ENCODE measurements at places on chromosomes 3 and 15.
A peak's percentile ranks its signal among the peaks of the same experiment; 100 is the strongest.

GRCh38 chr15:34620814-34621213, 37.4 kb upstream of the GOLGA8B start:
- H3K27ac ChIP-seq: no peak overlapping the region
- H3K4me3 ChIP-seq: no peak overlapping the region
- no peaks in the 10 kb centered on the region for H3K36me3 ChIP-seq
- peaks cover 5% of the 10 kb centered on the region for H3K4me1 ChIP-seq
- no peak for DNase-seq

- peaks cover 26% of the 10 kb centered on the region for H3K4me1 ChIP-seq
- peaks cover 29% of the 10 kb centered on the region for H3K36me3 ChIP-seq
- DNase-seq: no peak
- H3K27ac ChIP-seq: no peak overlapping the region
Observed at GRCh38 chr3:126341755-126342150, 15.5 kb downstream of the KLF15 start.

DNA sequence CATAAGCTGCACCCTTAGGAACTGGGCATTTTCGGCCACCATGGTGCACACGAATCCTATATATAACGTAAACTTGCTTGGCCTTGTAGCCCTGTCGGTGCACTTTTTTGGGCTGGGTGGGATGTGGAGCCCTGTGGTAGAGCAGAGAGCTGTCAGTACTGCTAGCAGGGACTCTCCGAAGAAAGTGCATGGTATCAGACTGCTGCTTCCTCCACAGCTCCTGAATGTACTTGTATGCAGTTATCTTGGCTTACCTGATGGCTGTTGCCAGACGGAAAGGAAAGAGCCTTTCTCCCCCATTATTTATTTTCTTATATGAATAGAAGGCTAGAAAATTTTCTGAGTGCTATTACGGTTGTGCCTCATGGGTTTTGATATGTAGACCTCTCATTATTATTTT, 8.4 kb downstream of the GALK2 start:
- no peaks in the 10 kb centered on the region for H3K4me1 ChIP-seq
- no peak overlapping the region for H3K4me3 ChIP-seq
- no peak overlapping the region for H3K27ac ChIP-seq
- DNase-seq: no peak
- no peaks in the 10 kb centered on the region for H3K27me3 ChIP-seq
- H3K36me3 ChIP-seq: no peaks in the 10 kb centered on the region

GRCh38 chr15:73318463-73319351, 50.1 kb downstream of the HCN4 start:
- H3K36me3 ChIP-seq: peaks cover 7% of the 10 kb centered on the region
- H3K27ac ChIP-seq: no peak overlapping the region
- H3K4me3 ChIP-seq: no peak overlapping the region
- no peak for DNase-seq
- H3K27me3 ChIP-seq: peaks cover 15% of the 10 kb centered on the region

DNA sequence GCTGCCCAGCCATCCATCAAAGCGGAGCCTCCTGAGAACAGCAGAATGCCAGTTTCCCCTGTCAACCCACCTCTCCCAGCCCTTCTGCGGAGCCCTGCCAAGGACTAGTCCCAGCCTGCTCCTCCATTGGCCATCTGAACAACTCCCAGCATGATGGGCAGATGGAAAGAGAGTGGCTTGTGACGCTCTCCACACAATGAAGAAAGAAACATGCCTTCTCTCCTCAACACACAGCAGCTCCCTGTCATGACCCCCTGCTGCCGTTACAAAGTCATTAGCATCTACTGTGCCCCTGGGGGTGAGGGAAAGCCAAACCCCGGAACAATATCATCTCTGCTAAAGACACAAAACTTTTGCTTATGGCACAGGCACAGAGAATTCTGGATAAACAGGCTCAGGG, 33.6 kb downstream of the MECOM start:
- H3K36me3 ChIP-seq: no peaks in the 10 kb centered on the region
- DNase-seq: no peak
- H3K4me1 ChIP-seq: peaks cover under 1% of the 10 kb centered on the region
- H3K4me3 ChIP-seq: no peak overlapping the region
- no peaks in the 10 kb centered on the region for H3K27me3 ChIP-seq

GRCh38 chr15:67228286-67228685, 26.2 kb downstream of the AAGAB start:
- no peaks in the 10 kb centered on the region for H3K27me3 ChIP-seq
- H3K4me3 ChIP-seq: no peak overlapping the region
- peaks cover 42% of the 10 kb centered on the region for H3K36me3 ChIP-seq
- DNase-seq: no peak

- H3K27me3 ChIP-seq: peaks cover 4% of the 10 kb centered on the region
- H3K4me1 ChIP-seq: peaks cover 6% of the 10 kb centered on the region
- peak; percentile 57 for DNase-seq
- H3K4me3 ChIP-seq: no peak overlapping the region
- no peaks in the 10 kb centered on the region for H3K36me3 ChIP-seq
- no peak overlapping the region for H3K27ac ChIP-seq
Observed at GRCh38 chr3:147360646-147361453, 45.5 kb downstream of the ZIC4 start.

- H3K4me3 ChIP-seq: no peak overlapping the region
- peaks cover 34% of the 10 kb centered on the region for H3K36me3 ChIP-seq
- no peak overlapping the region for H3K27ac ChIP-seq
Observed at GRCh38 chr3:177045767-177046166, 151.5 kb downstream of the TBL1XR1 start.

- no peak for DNase-seq
- no peaks in the 10 kb centered on the region for H3K4me1 ChIP-seq
- H3K36me3 ChIP-seq: no peaks in the 10 kb centered on the region
- H3K27me3 ChIP-seq: peaks cover 2% of the 10 kb centered on the region
- no peak overlapping the region for H3K27ac ChIP-seq
Observed at GRCh38 chr3:11240496-11240895, 31.7 kb upstream of the ATG7 start.

GRCh38 chr3:186746008-186746407, 28.8 kb downstream of the KNG1 start:
- no peak overlapping the region for H3K4me3 ChIP-seq
- DNase-seq: no peak
- H3K4me1 ChIP-seq: no peaks in the 10 kb centered on the region
- no peaks in the 10 kb centered on the region for H3K36me3 ChIP-seq
- no peaks in the 10 kb centered on the region for H3K27me3 ChIP-seq

DNA sequence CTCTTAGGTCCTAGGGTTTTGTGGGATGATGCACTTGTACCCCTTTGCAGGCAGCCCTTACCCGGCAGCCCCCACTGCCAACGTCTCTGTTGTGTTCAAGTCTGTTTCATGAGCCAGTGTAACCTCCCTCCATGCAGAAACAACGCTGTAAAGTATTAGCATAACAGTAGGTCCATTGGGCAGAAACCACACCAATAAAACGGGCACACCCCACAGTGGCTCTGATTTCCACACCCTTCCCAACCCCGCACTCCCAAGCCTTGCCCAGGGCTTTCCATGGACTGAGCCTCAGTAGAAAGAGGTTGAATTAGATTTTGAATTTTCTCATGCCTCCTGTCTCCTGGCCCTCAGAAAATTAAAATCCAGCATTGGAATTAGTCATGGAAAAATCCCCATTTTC, 124.5 kb downstream of the CACNA1D start:
- DNase-seq: no peak
- H3K27me3 ChIP-seq: no peaks in the 10 kb centered on the region
- H3K4me1 ChIP-seq: no peaks in the 10 kb centered on the region
- H3K36me3 ChIP-seq: no peaks in the 10 kb centered on the region
- no peak overlapping the region for H3K27ac ChIP-seq

DNA sequence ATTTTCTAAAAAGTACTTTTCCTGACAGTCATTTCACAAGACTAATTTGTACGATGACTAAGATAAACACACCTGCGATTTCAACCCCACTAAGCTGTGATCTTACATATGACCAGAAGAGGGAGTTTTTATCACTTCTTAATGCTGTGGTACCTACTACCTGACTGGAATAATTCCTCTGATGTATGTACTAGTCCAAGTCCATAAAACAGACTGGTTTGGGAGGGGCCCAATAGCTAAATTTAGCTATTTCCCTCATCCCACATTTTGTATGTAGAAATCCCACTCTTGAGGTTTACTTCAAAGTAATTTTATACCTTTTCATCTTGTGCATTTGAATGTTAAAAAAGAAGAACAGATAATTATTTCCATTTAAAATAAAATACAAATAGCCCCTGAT, 49.7 kb upstream of the SCAANT1 start:
- peaks cover 74% of the 10 kb centered on the region for H3K4me1 ChIP-seq
- H3K27ac ChIP-seq: peak overlapping the region; percentile 79
- H3K36me3 ChIP-seq: no peaks in the 10 kb centered on the region
- no peak overlapping the region for H3K4me3 ChIP-seq
- H3K27me3 ChIP-seq: no peaks in the 10 kb centered on the region

GRCh38 chr3:10505050-10505790, at the start of gene ATP2B2:
Gene ATP2B2 (minus strand): TSS chr3:10505586. CDS start chr3:10449543, 56,043 bp downstream.
- peaks cover 17% of the 10 kb centered on the region for H3K4me1 ChIP-seq
- DNase-seq: no peak
- no peak within 1 kb of the TSS for H3K27ac ChIP-seq

DNA sequence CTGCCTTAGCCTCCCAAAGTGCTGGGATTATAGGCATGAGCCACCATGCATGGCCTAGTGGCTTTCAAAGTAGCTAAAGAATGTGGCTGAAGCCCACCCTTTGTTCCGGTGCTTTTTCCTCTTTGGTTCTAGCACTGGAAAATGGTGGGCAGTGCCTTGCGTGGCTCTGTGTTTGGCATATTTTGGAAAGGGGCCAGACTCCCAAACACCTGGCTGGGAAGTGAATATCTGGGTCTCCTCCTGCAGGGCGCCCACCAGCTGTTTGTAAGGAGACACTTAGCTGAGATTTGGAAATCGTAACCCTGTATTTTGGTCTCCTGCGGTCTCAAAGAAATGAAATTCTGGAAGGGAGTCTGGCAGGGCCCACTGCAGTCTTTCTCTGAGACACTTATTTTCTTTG, 336.4 kb downstream of the IL20RB start:
- H3K36me3 ChIP-seq: no peaks in the 10 kb centered on the region
- no peaks in the 10 kb centered on the region for H3K27me3 ChIP-seq
- H3K4me3 ChIP-seq: no peak overlapping the region
- DNase-seq: no peak
- H3K27ac ChIP-seq: no peak overlapping the region

- no peak overlapping the region for H3K4me3 ChIP-seq
- DNase-seq: no peak
- no peak overlapping the region for H3K27ac ChIP-seq
- peaks cover 26% of the 10 kb centered on the region for H3K4me1 ChIP-seq
- H3K27me3 ChIP-seq: no peaks in the 10 kb centered on the region
Observed at GRCh38 chr3:133081016-133081415, 42.8 kb downstream of the TMEM108 start.

DNA sequence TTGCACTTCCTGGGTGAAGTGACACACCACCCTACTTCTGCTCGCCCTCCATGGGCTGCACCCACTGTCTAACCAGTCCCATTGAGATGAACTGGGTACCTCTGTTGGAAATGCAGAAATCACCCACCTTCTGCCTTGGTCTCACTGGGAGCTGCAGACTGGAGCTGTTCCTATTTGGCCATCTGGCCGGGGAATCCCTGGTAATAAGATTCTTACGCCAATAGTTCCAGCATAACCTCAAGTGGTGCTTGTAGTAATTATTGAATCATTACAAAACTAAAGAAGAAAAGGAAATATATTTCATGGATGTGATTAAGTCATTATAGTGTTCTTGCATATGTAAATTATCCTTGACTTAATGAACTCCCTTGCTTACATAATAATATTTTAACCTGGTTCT, 841.9 kb downstream of the CADM2 start:
- no peak for DNase-seq
- H3K27me3 ChIP-seq: no peaks in the 10 kb centered on the region
- H3K4me3 ChIP-seq: no peak overlapping the region
- H3K4me1 ChIP-seq: no peaks in the 10 kb centered on the region
- no peaks in the 10 kb centered on the region for H3K36me3 ChIP-seq

- no peaks in the 10 kb centered on the region for H3K36me3 ChIP-seq
- no peak overlapping the region for H3K27ac ChIP-seq
- DNase-seq: no peak
- no peaks in the 10 kb centered on the region for H3K27me3 ChIP-seq
- H3K4me1 ChIP-seq: no peaks in the 10 kb centered on the region
- no peak overlapping the region for H3K4me3 ChIP-seq
Observed at GRCh38 chr3:107128946-107129345, 248.3 kb upstream of the CCDC54 start.

DNA sequence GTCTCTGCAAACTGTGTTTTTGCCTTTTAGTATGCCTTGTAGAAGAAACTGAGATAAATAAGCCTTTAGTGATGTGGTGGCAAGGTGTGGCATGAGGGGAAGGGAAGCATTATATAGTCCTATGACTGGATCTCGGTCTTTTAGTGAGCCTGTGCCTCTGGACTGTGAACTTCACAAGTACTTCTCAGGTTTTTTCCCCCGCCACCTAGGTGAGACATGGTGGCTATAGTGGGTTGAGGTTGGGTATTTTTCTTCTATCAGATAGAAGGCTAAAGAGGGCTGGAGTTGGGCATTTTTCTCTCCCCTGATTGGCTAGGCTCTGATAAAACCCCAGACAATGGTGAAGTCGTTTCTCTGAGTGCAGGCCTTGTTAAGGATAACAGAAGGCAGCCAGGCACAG, 38.7 kb upstream of the ZFAND6 start:
- no peak overlapping the region for H3K4me3 ChIP-seq
- H3K36me3 ChIP-seq: no peaks in the 10 kb centered on the region
- H3K4me1 ChIP-seq: no peaks in the 10 kb centered on the region
- H3K27ac ChIP-seq: no peak overlapping the region
- no peaks in the 10 kb centered on the region for H3K27me3 ChIP-seq
- no peak for DNase-seq

- H3K4me1 ChIP-seq: no peaks in the 10 kb centered on the region
- H3K4me3 ChIP-seq: no peak overlapping the region
Observed at GRCh38 chr15:58217460-58217859, 79.3 kb downstream of the AQP9 start.

DNA sequence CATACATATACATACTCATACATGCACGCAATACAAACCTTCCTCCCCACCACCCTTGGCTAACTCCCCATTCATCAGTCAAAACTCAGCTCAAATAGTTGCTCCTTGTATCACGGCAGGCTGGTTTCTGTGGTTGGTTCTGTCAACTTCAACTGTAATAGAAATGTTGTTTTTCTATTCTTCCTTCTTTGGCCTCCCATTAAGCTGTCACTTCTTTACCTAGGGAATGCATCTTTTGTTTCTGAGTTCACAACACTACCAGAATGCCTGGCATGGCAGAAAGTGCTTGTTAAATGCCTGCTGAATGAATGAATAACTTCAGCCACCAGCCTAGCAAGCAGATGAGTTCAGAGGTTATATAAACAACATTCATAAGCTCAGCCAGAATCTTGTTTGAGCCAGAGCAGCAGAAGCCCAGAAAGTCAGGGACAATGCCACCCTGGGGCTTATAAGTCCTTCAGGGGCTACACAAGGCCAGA, 63.1 kb downstream of the B3GALNT1 start:
- H3K27ac ChIP-seq: no peak overlapping the region
- DNase-seq: no peak
- no peaks in the 10 kb centered on the region for H3K36me3 ChIP-seq
- no peaks in the 10 kb centered on the region for H3K27me3 ChIP-seq

GRCh38 chr3:194779729-194780224, 94.1 kb downstream of the FAM43A start:
- no peak for DNase-seq
- no peaks in the 10 kb centered on the region for H3K4me1 ChIP-seq
- no peaks in the 10 kb centered on the region for H3K27me3 ChIP-seq
- H3K4me3 ChIP-seq: no peak overlapping the region

- no peaks in the 10 kb centered on the region for H3K4me1 ChIP-seq
- no peak for DNase-seq
- no peak overlapping the region for H3K27ac ChIP-seq
- no peaks in the 10 kb centered on the region for H3K36me3 ChIP-seq
Observed at GRCh38 chr3:152241142-152242017, 27.3 kb upstream of the MBNL1 start.

- no peak for DNase-seq
- no peak overlapping the region for H3K27ac ChIP-seq
- no peaks in the 10 kb centered on the region for H3K27me3 ChIP-seq
- H3K4me3 ChIP-seq: no peak overlapping the region
Observed at GRCh38 chr3:30753766-30754165, 140.7 kb downstream of the GADL1 start.

All from esophagus muscularis mucosa (tissue), 4 donors.